ENCODE measurements at places on chromosomes 5 and 9. TPM values are rescaled to one million over a fixed set of nuclear protein-coding genes. Genes with fewer than 3 reads are reported as not detected.

- DNase-seq, result no peak
Observed at GRCh38 chr5:170863646-170864045, 1.8 kb downstream of the RANBP17 start.

DNA sequence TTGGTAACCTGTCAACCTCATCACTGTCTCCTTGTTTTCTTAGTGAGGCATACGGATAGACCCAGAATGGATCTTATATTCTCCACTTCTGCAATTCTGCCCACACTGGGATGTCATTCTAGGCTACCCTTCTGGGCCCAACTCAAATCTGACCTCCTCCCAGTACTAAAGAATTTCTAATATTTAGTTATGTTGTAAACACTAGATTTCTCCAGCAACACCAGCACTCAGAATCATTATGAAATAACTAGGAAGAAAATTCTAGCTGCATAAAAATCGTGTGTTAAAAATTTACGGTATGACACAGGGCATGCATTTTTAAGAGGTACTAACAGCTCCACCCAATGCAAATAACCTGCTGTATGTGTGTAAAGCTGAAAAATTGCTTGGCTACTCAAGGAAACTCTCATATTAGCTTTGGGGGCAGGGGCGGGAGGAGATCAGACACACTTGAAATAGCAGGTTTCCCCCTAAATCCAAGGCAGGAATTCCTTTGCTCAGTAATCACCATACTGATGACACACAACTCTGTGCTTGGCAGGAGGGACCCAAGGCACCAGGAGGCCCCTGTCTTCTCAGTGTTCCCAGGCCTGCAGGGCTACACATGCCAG lies 27.3 kb downstream of the MACROH2A1 start:
- DNase-seq, result no peak

DNA sequence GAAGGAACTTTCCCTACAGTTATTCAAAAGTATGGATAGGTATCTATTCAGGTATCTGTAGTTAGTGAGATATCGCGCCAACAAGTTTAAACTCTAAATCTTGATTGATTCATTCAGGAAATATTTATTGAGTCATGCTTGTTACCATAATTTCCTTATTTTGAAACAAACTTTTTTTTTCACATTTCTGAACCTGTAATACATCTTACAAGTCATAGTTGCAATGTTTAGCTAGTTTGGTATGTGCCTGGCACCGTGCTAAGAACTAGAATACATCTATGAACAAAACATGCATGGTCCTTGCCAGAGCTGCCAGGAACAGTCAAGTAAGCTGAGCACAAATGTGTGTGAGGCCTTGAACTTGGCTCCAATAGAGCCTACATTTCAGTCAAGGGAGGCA lies 226.4 kb downstream of the PCSK5 start:
- no peak for DNase-seq

DNA sequence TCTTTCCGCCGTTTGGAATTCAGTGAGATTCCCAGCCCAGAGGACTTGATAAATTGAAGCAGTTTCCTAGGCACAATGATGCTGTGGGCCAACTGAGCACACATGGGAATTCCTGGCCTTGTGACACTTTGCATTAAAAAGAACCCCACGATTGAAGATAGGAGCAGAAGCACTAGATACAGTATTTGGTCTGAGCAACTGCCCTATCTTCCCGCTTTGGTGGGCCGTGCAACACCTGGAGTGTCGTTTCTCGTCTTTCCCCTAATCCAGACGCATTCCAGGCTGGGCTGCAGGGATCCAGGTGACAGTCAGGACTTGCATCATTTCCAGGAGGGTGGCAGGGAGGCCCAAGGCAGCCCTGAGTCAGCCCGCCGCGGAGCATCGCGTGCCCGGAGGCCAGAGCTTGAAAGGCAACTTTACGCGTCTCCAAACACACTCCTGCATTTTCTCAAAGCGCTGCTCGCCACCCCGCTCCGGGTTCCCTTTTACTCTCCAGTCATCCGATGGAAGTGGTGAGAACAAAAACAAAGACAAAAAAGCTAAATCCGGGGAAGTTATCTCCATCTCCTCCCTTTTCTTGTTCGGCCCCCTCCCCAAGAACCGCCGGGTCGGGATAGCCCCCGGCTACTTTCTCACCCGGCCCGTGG lies 753 bp upstream of the STC2 start:
- DNase-seq, result no peak

DNA sequence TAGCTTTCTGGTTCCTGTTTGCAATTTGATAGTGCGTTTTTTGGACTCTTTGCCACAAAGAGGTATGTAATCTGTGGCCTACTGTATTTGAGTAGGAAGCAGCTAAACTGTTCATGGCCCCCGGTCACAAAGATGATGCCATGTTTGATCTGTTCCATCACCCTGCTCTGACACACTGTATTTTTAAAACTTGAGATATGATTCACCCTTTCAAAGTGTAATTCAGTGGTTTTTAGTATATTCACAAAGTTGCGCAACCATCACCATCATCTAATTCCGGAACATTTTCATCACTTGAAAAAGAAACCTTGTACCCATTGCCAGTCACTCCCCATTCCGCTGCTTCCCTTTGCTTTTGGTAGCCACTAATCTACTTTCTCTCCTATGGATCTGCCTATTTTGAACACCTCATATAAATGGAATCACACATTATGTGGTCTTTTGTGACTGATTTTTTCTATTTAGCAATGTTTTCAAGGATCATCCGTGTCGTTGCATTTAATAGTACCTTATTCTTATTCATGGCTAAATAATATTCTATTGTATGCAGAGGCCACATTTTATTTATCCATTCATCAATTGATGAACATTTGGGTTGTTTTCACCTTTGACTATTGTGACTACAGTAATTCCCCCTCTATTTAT lies 141.6 kb downstream of the NR3C1 start:
- DNase-seq, result no peak

DNA sequence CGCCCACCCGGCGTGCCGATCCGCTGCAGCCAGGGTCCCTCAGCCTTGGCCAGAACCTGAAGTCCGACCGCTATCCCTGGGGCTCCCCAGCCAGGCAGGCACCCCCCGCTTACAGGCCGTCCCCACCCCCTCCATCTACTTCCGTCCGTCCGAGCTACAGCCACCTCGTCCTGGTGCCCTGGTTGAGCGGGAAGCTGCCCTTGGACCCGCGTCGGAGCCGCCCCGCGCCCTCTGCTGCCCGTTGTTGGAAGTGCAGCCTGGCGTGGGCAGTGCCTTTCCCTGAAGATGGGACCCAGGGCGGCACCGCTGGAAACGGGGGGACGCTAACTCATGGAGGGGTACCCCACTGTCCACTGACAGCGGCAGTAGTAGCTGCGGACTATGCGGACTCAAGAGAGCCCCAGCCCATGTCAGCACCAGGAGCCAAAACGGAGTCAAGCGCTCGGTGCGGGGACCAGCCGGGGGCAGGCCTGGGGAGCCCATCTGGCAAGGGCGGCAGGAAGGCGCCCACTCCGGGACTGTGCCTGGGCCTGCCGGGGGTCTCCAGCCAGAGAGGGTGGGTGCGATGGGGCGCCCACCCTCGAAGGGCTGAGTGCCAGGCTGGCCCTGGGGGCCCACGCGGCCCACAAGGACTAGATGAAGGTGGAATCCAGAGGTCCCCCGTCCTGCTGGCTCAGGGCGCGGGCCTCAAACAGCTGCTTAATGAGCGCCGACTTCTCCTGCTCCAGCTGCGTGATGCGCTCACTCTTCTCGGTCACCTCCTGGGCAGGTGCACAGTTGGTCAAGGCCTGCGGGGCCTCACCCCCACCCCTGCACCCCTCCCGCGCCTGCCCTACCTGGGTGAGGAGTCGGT lies 6.1 kb downstream of the SAPCD2 start:
- peak; percentile 76 for DNase-seq

DNA sequence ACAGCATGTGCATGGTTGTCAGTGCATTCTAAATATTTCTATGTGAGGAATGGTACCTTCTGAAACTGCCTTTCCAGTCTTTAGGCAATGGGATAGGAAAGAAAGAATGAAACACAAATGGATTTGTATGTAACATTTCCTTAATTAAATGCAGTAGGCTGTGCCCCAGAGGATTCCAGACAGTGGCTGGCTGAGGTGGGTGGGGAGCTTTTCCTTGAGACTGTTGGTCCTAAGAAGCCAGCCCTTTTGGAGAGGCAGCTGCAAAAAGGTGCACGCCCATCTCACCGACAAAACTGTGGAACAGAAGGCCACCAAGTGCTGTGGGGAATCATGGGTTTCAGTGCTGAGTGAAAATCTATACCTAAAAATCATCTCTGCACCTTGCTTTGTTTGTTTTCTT lies 6.8 kb upstream of the CKMT2 start:
- DNase-seq, result no peak

- DNase-seq, result no peak
Observed at GRCh38 chr9:70112981-70113380, 69.3 kb downstream of the MAMDC2 start.

- DNase-seq, result peak; percentile 66
Observed at GRCh38 chr9:35114113-35114839, 1.4 kb downstream of the ATOSB start.

GRCh38 chr9:98801969-98802371 lies 5.5 kb upstream of the GALNT12 start:
- DNase-seq, result no peak

DNA sequence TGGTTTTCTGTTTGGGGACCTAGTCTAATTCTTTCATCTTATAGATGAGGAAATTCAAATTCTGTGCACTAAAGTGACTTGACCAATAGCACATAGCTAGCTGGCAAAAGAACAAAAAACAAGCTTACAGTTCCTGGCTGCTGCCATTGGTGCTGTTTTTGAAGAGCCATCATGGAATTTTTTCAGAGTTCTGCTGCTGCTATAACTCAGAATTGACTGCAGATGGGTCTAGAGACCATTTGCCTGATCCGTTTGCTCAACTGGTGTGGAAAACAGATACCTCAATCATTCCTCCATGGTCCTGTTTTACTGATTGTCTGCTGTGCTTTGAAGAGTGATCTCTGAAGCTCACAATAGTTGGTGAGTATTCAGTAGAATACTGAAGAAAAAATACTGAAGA lies 15.2 kb downstream of the FBXL7 start:
- DNase-seq, result no peak

- no peak for DNase-seq
Observed at GRCh38 chr5:176789873-176790615, 20.3 kb upstream of the UNC5A start.

DNA sequence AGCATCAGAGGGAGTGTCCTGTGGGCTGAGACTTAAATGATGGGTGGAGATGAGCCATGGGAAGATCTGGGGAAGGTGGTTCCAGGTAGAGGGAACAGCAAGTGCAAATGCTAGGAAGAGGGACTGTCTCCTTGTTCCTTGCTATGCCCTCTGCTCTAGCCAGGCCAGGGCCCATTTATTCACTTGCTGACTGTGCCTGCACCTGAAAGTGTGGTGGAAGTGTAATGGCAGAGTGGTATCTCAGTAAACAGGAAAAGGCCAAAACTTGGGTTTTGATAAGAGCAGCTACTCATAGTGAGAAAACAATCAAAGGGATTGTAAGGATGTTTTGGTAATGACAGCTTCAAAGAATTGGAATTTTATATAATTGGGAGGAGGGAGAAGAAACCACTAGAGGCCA lies 32.4 kb downstream of the TLE4 start:
- DNase-seq, result no peak

GRCh38 chr5:78647838-78648358 lies 674 bp downstream of the LHFPL2 start:
- peak; percentile 28 for DNase-seq

DNA sequence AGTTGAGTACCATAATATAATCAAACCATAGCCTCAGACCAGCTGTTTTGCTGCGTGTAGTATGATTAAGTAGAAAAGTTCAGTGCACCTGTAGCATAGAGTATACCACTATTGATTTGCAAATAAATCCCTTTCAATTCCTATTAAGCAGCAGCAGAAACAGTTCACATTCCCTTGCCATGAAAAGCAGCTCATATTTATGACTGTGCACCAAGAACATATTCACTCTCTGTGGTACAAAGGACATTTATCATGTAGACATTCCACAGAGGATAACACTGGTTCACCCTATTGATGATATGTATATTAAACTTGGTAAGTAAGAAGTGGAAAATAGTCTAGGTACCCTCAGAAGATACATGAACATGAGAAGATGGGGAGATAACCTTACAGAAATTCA lies 1689.1 kb upstream of the CDH6 start:
- DNase-seq, result no peak

GRCh38 chr9:131129183-131129582 lies 3.8 kb downstream of the NUP214 start:
- no peak for DNase-seq

GRCh38 chr5:66498791-66499207 lies 97.4 kb upstream of the MAST4 start:
- no peak for DNase-seq

DNA sequence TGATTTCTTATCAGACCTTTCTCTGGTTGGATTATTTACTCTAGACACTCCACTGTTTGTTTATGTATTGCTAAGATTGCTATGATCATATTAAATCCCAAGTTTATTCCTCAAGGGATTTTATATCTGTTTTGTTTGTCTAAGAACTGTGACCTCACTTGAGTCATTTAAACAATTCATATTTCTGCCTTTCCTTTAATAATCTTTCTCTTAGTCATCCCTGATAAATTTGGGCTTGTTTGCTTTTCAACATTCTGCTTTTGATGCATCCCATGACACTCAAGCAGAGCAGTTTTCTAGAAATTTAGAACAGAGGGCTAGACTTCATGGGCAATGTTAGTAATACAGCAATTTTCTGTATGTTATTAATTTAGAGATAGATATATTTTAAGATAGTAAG lies 231.6 kb upstream of the TNC start:
- DNase-seq, result no peak

GRCh38 chr9:90419221-90419851 lies 223.3 kb downstream of the DIRAS2 start:
- DNase-seq, result no peak

- peak; percentile 58 for DNase-seq
Observed at GRCh38 chr9:38423973-38424843, at the start of gene IGFBPL1. IGFBPL1 (minus strand) TSS chr9:38424454; CDS start chr9:38424424, 30 bp downstream.

DNA sequence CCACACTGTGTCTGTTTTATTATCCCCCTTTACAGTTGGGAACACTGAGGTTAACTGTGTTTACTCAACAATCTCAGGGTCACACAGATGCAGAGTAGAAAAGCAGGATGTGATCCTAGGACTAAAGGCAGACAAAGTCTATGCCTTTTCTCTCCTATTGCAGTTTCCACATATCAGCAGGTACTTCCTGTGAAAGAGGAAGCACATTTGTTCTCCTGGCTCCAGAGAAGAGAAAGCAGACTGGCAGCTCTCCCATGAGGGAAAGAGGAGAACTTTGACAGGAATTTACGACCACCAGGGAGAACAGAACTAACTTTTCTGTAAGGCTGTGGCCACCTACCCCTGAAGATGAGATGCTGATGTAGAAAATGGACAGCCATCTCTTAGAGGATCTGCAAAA lies 84.2 kb upstream of the TNC start:
- no peak for DNase-seq

Gene PCDHGB4
- 35.5 TPM for total RNA-seq

Gene SPATA31C1
- total RNA-seq, result 0.29 TPM

Gene GDNF
- total RNA-seq, result 0.86 TPM

Gene CCNO
- 0.20 TPM for total RNA-seq

Gene CDX1
- total RNA-seq, result 0.68 TPM

Gene SLC12A2
- 24.6 TPM for total RNA-seq

Gene GPX3
- 2.4 TPM for total RNA-seq

Gene IL13
- total RNA-seq, result 0.50 TPM

Gene SPOCK1
- total RNA-seq, result 6.4 TPM

Data from mesothelial cell of epicardium (in vitro differentiated cells).